Ovary (tissue), 10 donors: ENCODE measurements at places on chromosomes 1 and 21.

DNA sequence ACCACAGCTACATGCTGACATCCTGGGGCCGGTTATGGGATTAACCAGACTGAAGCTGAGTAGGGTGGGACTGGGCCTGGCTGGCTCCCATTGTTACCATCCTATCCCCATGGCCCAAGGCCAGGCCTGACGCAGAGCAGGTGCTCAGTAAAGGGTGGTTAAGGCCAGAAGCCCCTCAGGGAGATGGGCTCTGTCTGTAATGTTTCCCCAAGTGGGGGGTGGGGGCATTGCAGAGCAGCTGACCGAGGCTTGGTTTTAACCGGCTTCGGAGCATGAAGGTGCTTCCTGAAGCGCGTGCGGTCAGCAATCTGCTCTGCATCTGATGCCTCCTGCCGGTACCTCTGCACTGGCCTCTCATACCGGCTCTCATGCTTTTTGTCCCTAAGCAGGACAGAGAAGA lies 83.4 kb upstream of the ACTL8 start:
- no peak for DNase-seq

- DNase-seq = no peak
These were observed 34.3 kb downstream of the XKR8 start for GRCh38 chr1:27994060-27994459.

DNA sequence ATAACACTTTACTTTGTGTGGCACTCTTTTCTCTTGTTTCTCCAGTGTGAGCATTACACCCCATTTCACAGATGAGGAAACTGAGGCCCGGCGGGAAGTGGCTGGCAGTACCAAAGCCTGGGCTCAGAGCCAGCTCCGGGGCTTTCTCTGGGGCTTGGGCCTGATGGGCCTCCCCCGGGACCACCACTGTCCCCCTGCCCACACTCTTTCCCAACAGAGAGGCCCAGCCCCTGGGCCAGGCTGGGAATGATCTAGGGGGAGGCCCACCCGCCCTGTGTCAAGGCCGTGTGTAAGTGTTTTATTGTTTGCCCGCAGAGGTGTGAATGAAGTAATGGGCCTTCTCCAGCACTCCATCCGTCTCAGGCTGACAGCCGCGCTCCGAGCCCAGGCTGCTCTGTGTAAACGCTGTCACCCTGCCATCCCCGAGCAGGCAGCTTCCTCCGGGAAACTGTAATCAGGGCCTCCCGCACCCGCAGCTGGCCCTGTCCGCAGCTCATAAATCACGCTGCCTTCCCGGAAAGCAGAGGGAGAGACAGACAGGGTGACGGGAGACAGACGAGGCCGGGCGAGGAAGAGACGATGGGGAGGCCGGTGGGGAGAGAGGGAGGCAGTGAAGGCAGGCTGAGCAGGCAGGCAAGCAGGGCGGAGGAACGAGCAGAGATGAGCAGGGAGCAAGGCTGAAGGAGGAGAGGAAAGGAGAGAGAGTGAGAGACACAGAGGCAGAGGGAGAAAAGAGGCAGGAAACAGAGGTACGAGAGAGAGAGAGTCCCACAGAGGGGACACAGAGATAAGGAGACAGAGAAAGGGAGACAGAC lies 109.7 kb upstream of the ZBTB40 start:
- DNase-seq = peak; percentile 80

DNA sequence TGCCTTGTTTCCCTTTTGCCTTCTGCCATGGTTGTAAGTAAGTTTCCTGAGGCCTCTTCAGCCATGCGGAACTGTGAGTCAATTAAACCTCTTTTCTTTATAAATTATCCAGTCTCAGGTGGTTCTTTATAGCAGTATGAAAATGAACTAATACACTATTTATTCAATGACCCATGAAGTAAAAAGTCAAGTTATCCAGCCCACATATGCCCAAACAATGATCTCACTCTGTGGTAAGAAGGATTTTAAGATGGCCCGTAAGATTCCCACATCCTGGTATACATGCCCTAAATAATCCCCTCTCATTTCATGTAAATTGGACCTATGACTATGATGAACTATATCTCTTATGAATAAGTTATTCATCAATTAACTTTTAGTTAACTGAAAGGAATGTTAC lies 1008.3 kb upstream of the B3GALT2 start:
- no peak for DNase-seq

DNA sequence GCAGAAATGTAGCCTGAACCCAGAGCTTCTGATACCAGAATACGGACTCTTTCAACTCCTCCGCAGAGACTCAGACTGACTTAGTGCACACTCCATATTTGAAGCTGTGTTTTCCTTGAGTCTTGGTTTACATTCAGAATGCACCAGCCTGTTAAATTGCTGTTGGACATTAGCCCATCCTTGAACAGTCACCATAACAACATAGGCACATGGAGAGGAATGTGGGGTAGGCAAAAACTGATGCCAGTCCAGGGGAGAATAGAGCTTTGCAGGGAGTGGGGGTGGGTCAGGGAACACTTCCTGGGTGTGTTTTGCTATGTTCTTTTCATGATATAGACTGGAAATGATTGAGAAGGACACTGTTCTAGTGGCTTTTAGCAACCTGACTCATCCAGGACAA lies 76.3 kb upstream of the CACNA1E start:
- DNase-seq = no peak

GRCh38 chr1:224684979-224685425 lies 68.9 kb downstream of the CNIH3 start:
- DNase-seq = no peak

DNA sequence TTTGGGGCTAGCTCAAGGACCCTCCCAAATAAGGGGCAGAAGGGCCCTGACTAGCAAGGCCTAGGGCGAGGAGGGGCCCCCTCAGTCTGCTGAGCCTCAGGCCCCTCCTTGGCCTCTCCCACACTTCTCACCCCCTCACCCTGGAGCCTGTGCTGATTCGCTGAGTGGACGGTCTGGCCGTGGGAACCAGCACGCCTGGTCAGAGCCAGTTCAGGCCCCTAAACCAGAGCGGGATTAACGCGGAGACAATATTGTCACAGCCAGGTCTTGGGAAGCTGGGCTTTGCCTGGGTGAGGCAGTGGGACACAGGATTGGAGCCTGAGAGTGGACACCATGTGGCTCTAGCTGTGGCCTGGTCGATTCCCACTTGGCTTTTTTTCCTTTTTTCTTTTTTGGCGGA lies 4.8 kb upstream of the FBLIM1 start:
- DNase-seq = peak; percentile 20

GRCh38 chr1:58709540-58710175 lies 9.8 kb upstream of the MYSM1 start:
- no peak for DNase-seq

DNA sequence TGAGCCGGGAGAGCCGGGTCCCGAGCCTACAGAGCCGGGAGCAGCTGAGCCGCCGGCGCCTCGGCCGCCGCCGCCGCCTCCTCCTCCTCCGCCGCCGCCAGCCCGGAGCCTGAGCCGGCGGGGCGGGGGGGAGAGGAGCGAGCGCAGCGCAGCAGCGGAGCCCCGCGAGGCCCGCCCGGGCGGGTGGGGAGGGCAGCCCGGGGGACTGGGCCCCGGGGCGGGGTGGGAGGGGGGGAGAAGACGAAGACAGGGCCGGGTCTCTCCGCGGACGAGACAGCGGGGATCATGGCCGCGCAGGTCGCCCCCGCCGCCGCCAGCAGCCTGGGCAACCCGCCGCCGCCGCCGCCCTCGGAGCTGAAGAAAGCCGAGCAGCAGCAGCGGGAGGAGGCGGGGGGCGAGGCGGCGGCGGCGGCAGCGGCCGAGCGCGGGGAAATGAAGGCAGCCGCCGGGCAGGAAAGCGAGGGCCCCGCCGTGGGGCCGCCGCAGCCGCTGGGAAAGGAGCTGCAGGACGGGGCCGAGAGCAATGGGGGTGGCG lies 371 bp downstream of the ARID1A start:
- peak; percentile 68 for DNase-seq

DNA sequence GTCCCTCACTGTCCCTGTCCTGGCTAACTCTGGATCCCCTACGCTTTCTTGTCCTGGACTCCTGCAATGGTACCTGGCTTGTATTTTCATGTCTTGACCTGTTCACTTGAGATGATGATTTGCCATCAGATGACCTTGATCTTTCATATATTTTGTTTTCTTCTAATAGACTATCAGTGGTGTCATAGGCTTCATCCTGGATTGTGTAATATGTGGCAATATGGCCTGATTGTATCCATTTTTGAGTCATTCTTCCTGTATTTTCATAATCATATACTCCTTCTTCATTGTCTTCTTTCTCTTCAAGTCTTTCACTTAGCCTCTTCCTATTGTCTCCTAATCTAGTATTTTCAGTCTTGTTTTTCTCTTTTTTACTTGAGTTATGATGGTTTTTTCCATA lies 11.1 kb downstream of the FLG start:
- no peak for DNase-seq

GRCh38 chr1:83620016-83620415 lies 378.9 kb downstream of the TTLL7 start:
- no peak for DNase-seq

DNA sequence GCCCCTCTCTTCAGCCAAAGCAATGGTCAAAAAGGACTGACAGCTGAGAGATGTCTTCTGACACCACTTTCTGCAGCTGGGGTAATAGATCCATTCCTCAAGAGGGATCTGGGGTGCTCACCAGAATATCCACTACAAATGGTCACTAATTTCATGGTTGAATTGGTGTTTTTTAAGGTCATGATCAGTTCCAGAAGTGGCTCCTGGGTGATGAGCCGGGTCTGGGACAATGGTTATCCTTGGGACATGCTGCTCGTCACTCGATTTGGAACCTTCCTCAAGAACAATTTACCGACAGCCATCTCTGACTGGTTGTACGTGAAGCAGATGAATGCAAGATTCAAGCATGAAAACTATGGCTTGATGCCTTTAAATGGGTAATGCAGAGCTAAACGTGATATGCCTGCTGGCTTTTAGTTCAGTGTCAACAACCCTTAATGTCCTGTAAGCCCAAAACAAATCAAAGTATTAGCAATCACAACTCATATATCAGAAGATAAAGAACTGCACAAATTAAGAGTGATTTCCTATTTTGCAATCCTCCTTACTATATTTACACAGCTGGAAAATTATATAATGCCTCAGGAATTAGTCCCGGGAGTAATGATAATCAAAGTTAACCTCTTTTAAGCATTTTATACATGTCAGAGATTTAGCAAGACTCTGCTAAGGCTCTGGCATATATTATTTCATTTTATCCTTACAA lies 20.1 kb downstream of the FMO3 start:
- no peak for DNase-seq

DNA sequence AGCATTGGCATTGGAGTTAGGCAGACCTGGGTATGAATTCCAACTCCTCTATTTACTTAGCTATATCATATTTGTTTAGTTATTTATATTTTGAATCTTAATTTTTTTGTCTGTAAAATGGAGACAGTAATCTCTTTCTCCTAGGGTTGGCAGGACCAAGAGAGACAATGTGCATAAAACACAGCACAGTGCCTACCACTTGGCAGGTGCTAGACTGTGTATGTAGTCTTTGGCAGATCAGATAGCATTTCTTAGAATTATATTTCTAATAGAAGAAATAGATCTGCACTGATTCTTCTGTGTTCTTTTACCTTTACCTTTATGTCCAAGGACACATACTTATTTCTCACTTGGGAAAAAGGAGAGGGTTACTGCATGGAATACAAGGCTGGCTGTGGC lies 177.2 kb downstream of the GIPC2 start:
- no peak for DNase-seq

GRCh38 chr1:169078163-169078883 lies 28.2 kb upstream of the ATP1B1 start:
- no peak for DNase-seq

DNA sequence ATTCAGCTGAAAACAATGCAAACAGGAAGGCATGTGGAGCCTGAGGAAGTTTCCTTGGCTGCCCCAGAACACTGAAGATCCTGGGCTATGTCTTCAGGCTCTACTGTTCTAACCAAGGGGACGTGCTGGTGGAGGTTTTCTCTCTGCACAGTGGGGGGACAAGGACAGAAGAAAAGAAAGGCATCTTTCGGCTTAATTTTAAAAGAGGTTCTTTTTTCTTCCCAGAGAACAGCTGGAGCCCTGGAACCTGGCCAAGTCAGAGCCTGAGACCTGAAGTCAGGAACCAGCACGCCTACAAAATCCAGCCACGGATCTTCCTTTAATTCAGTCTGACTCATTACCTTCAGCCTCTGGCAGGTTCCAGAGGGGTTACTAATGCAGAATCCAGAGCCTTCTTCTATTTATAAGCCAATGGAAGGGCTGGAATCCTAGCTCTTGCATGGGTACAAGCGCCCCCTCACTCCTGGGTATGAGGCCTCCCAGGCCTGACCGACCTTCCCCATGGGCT lies 19.8 kb downstream of the CTNNBIP1 start:
- DNase-seq = peak; percentile 86

- no peak for DNase-seq
These were observed 77.1 kb upstream of the NBL1 start for GRCh38 chr1:19567041-19567440.

DNA sequence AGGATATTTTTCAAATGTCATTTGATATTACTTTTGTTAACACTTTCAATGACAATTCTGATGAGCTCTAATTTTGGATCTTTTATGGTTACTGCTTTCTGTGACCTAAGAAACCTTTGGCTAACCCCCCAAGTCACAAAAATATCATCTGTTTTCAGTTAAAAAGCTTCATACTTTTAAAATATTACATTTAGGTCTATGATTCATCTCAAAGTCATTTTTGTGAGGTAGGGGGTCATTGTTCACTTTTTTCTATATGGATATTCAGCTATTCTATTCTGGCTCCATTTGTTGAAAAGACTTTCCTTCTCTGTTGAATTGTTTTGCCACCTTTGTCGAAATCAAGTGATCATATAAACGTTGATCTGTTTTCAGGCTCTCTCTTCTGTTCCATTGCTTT lies 44.8 kb downstream of the UCHL5 start:
- DNase-seq = no peak

GRCh38 chr21:35448876-35449599 lies 399.9 kb upstream of the RUNX1 start:
- no peak for DNase-seq

GRCh38 chr1:39677645-39678044 lies 5.7 kb upstream of the NT5C1A start:
- no peak for DNase-seq

- DNase-seq = peak; percentile 21
These were observed 77.8 kb downstream of the BACH1 start for GRCh38 chr21:29376556-29376955.

GRCh38 chr1:23166854-23167253 lies 1.8 kb downstream of the LUZP1 start:
- DNase-seq = no peak
